NCI-H1092 treated with DMSO at 0.1 percent for 48 hours (cell line): ENCODE measurements at places on chromosomes 6 and 20.

- DNase-seq = no peak
Observed at GRCh38 chr6:34360556-34360955, 31.9 kb downstream of the NUDT3 start.

GRCh38 chr6:107870381-107870780 is 46.3 kb upstream of the SCML4 start:
- no peak for DNase-seq

GRCh38 chr6:14283600-14284235 is 166.1 kb downstream of the CD83 start:
- DNase-seq = no peak

DNA sequence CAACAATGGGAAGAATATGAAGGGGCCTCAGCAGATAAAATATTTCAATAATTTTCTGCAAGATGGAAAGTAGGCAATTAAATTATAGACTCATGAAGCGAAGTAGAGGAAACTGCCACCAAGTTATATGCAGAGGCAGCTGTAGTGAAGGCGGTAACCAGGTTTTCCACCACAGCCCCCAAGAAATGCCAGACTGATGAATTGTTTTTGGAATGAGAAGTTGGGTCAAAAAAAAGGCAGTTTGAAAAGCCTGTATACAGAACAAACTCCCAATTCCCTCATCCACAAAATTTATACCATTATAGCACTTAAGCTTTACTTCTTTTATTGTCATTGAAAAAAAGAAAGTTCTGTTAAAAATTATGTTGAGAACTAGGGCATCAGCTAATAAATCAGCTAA is 45.3 kb downstream of the ELOVL4 start:
- no peak for DNase-seq

DNA sequence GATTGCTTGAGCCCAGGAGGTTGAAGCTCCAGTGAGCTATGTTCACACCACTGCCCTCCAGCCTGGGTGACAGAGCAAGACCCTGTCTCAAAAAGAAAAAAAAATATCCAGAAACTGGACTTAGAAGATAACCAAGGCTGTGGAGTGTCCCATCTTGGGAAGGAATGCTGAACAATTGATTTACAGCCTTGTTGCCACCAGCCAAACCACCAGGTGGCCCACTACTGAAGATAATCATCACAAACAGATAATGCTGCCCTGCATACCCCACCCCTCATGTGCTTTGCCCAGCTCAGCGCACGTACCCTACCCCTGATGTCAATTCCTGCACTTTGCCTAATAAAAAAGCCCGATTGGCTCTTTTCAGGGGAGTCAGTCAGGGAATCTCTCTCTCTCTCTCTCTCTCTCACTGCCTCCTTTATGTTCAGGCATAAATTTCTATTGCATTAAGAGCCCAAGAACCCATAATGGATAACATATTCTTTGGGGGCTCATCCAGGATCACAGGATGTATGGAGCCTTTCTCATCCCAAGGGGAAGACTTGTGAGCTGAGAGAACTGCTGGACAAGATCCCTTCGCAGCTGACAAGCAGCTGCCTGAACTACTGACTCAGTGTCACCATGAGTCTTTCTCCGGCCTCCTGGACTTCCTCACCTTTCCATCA is 166.4 kb downstream of the CD24 start:
- DNase-seq = no peak

DNA sequence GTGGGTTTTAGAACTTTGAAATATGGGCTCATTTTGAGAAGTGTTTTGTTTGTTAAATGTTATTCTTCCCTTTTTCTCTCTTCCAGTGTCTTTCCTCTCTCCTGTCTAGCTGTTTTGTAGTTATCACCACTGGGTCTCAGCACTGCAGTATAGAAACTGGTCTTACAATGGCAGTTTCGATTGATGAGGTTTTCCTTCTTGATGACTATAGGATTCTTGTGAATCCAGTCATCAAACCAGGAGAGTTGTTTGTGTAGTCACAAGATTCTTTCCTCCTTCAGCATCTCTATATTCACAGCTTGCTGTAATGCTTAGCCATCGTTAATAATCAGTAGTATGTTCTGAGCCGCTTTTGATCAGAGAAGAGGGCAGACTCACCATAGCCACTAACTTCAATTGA is 172.3 kb downstream of the OGFRL1 start:
- no peak for DNase-seq

GRCh38 chr6:79668381-79668780 is 37.3 kb downstream of the SH3BGRL2 start:
- no peak for DNase-seq

- DNase-seq = no peak
Observed at GRCh38 chr20:46293084-46293483, 15.2 kb downstream of the CDH22 start.

GRCh38 chr6:99296261-99296660 is 53.2 kb downstream of the FAXC start:
- DNase-seq = no peak

DNA sequence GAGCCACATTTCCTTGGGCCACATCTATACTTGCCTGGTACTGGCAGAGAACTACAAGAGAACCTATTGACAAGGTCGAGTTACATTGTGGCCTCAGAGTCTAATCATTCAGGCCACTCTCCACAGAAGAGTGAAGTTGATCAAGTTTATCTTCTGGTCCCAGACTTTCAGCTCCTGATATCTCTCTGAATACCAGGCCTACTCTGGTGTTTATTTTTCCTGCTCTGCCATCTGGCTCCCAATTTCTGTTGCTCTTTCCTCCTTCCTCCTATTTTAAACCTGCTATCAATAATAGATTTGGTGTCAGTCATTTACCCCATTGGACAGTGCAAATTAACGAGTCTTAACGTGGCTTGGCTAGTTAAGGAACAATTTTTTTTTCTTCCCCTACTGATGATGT is 46.6 kb downstream of the SCGN start:
- no peak for DNase-seq

DNA sequence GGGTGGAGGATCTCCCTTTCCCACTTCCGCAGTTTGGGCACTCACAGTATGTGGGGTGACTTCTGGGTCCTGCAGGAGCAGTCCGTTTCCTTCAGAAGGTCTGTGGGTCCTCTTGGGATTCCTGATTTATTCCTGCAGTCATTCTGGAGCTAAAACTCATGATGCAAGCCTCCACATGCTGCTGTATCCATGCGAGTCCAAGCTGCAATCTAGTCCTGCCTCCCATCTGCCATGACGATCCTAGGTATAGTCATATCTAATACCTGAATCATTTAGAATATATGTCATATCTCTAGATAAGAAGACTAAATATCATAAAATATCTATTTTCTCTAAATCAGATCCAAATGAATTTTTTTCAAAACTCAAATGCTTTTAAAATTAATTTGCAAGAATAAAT is 103.4 kb upstream of the AHI1 start:
- DNase-seq = no peak

DNA sequence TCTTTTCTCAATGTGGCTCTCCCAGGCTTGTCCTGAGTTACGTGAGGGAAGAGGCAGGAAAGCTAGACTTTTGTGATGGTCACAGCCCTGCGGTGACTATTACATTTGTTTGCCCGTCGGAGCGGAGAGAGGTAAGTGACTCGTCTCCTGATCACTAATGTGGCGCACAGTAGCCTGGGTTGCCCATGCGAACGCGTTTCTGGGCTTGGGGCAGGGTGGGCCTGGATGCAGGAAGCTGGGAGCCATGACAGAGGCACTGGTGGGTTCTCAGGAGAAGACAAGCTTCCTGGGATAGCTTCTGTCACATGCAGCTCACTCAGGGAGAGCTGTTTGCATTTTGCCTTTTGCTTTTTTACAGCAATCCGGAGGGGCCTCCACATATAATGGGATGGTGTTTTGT is 60.6 kb downstream of the IGF2R start:
- no peak for DNase-seq

- no peak for DNase-seq
Observed at GRCh38 chr20:49867453-49868215, 47.7 kb downstream of the SPATA2 start.
